ENCODE measurements at places on chromosomes 3 and 15. TPM values are rescaled to one million over a fixed set of nuclear protein-coding genes. Genes with fewer than 3 reads are reported as not detected.
A peak's percentile ranks its signal among the peaks of the same experiment; 100 is the strongest.

DNA sequence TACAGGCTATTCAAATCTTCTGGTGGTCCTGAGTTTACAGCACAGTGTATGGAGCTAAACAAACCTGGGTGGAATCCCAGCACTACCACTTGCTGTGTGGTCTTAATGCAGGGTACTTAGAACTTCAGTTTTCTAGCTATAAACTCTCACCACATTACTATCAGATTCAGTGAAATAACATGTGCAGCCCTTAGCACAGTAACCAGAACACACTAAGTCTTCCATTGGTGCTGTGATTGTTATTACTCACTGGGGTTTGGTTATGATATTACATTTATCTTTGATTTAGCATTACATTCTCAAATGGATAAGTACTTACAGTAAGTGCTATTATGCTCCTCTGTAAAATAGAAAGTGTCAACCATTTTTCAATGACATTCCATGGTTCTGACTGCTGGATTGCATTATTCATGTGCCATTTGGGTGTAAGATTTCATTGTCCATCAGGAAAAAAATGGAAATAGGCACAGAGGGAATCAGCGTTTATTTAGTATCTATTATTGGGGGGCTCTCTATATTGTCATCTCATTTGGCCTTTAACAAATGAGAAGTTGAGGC, 81.9 kb downstream of the PDE8A start:
- no peak for DNase-seq

BTD gene
- 32.9 TPM for total RNA-seq

- DNase-seq, result no peak
These were observed 221.0 kb upstream of the CBLB start for GRCh38 chr3:106089806-106090205.

DNA sequence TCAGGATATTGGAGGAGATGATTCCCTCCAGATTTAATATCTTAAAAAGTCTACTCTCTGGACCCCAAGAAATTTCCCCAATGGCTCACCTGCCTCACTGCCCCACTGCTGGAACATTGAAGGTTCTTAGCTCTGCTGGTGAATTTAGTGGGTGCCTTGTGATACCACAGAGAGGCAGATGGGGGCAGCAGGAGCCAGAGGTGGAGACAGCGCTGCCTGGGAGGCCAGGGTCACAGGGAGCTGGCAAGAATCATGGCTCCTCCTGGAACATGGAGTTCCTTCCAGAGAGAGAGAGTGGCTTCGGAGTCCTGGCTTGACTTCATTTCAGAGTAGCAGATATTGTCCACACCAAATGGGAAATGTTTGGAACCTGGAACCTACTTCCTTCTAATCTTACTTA, 263.5 kb upstream of the CFAP20DC start:
- DNase-seq, result no peak

- no peak for DNase-seq
These were observed 2.2 kb downstream of the MAN2C1 start for GRCh38 chr15:75366163-75366562.

CDHR4 gene
- total RNA-seq, result not detected

CHRD gene
- 10.8 TPM for total RNA-seq

IMPG2 gene
- total RNA-seq, result 0.94 TPM

IQCH gene
- total RNA-seq, result 0.94 TPM

DNA sequence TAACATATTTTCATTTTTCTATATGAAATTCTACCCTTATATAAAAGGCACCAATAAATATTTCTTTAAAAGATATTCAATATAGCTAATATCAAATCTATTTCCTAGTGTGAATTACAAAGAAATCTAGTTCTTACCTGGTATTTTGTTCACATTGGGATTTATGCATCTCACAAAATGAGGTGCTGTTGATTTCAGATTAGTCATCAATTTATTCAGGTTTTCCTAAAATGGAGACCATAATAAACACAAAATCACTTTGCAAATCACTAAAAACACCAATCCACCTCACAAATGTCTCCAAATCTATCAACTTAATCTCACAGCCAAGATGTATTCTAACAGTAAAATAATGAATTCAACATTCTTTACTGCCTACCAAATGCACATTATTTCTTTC, 51.2 kb downstream of the MYH15 start:
- no peak for DNase-seq

GRCh38 chr3:37745076-37745475, 116.6 kb upstream of the CTDSPL start:
- DNase-seq, result no peak

DNA sequence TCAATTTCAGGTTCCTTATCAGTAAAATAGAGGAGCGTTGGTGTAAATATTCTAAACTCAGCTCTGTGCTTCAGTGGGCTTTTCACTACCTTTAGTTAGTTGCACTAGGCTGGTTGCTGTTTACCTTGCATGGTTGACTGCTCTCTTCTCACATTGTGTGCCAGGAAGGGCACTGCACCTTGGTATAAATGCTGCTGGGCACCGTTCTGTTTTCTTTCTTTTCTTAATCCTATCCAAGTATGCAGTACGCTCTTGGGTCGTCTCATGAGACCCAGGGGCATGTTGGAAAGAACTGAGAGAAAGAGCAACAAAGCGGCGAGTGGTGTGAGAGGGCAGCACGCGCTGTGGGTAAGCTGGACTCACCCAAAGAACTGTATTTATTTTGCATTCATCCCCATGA, 22.4 kb downstream of the KCNMB2 start:
- no peak for DNase-seq

- DNase-seq, result no peak
These were observed 279.7 kb downstream of the MAGI1 start for GRCh38 chr3:65758876-65759598.

DNA sequence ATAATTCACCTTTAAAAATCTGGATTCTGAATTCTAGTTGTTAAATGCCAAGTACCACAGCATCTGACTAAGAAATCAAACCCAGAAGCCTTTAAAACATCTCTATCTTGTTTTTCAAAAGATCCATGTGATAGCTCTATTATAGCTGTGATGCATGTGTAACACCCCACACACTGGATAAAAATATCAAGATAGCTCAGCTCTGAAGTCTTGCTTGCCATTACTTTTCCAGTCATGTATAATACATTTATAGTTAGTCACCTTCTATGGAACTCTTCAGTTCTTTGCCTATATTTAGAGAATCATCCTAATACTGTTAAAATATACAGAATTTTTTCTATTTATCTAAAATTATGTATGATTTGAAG, 11.6 kb downstream of the ARPP19 start:
- no peak for DNase-seq

GRCh38 chr3:49786357-49787181, at the start of gene IP6K1:
TSS of gene IP6K1 (minus strand) at chr3:49786542. CDS start at chr3:49748040, 38,502 bp downstream.
- DNase-seq, result peak; percentile 100

GRCh38 chr15:84702961-84703482, 12.9 kb downstream of the SEC11A start:
- no peak for DNase-seq

- DNase-seq, result no peak
These were observed 25.6 kb upstream of the CFAP161 start for GRCh38 chr15:81108427-81108826.

- no peak for DNase-seq
These were observed 42.2 kb upstream of the POMGNT2 start for GRCh38 chr3:43148033-43148432.

GNAT1 gene
- total RNA-seq, result not detected

GRCh38 chr3:159401069-159401468, 587.6 kb upstream of the IL12A start:
- no peak for DNase-seq

DNA sequence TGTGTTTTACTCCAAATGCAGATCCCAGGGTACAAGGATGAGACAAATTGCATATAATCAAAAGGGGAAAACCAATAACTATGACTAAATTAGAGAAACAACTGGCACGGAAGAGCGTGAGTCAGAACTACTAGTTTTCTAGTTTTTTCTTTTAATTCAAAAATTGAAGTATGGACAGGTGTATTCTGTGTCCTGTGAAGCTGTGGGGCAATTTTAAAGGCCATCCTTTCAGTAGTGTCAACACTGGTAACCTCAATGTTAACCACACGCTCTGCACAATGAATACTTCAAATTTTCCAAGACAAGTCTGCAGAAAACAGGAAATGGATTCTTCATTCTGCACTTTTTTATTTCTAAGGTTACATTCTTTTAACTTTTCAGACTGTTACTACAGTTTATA, 32.5 kb upstream of the GOLGA8A start:
- no peak for DNase-seq
